ENCODE measurements at places on chromosomes 4 and X. TPM values are rescaled to one million over a fixed set of nuclear protein-coding genes. Genes with fewer than 3 reads are reported as not detected.

The SPANXB1 gene
- not detected for total RNA-seq

The NUDT10 gene
- 23.9 TPM for total RNA-seq

The ADGRL3 gene
- total RNA-seq, result 70.0 TPM

DNA sequence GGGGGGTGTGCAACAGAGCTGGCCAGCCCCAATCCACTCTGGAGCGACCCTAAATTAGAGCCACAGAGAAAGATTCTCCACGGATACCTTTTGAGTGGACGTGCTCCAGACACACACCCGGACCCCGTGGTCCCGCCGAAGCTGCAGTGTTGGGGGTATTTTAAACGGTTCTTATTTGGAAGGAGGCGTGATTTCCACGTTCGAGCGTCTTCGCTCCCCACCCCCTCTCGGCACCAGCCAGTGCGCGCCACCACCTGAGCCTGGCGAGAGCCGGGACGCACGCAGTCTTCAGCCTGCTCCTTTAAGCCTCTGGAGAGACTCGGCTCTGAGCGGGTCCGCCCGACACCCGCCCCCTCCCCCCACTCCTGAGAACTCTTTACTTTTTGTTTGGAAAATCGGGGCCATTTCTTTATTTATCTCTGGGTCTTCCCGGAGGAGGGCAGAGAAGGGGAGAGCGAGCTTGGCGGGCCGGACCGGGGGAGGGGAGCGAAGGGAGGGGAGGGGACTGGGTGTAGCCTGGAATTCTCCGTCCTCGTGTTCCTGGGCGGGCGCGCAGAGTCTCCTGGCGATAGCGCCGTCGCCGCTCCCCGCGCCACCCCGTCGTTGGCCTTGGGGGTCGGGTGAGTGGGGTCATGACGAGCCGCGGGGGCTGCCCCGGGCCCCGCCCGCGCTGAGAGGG, 668 bp upstream of the PTCHD1 start:
- peak; percentile 67 for DNase-seq

DNA sequence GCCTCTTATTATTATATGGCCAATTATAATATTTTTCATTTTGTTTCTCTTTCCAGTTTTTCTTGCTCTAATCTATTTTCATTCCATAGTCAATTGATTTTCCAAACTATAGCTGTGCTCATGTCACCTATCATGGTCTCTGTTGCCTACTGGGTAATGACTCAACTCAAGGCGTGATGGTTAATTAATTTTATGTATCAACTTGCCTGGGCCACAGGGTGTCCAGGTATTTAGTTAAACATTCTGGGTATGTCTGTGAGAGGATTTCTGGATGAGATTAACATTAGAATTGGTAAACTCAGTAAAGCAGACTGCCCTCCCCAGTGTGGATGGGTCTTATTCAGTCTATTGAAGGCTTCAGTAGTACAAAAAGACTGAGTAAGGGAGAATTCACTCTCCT, 9.9 kb downstream of the FHIP1A start:
- no peak for DNase-seq
